ENCODE measurements at places on chromosomes 2 and 18.

DNA sequence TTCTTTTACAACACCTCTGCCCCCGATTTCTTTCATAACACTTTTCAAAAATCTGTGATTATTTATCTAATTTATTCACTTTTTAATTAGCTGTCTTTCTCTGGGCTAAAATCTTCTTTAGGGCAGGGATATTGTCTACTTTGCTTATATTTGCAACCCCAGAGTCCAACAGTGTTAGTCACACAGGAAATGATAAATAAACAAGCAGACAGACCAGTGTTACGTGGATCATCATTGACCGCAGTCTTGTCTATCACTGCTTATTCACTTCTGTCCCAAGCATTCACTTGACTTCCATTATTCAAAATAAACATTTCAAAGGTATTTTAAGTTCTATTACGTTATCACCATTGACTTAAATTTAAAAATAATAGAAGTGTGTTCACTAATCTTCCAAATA, 237.6 kb upstream of the UBE2E3 start:
- no peak for DNase-seq

GRCh38 chr2:182971820-182972547, 66.3 kb downstream of the NCKAP1 start:
- no peak for DNase-seq

DNA sequence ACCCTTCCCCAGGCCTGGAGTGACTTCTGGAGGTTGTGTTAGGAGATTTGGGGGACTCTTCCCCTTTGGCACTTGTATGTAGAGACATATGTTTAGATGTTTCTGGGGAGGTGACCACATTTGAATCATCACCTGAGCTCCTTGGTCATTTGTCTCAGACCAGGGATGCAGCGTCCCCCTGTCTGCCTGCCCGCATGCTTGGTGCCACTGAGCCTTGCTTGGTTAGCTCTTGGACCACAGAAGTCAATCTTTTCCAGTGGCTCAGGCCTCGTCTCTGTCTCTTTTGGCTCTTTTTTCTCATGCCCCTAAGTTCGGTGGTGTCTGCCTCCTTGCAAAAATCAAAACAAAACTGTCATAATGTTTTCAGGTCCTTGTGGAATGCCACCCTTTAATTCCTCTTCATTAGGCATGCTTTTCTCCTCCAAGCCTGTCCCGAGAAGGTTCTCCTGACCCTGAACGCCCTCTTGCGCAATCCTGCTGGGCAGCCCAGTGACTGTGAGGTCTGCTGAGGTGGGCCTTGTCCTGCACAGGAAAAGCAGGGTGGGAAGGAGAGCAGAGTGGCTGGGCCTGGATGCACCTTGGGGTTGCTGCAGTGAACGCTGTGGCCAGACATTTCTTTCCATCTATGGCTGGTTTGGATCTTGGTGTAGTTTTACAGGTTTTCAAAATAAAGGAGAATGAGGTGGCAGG, 24.9 kb downstream of the GLI2 start:
- no peak for DNase-seq

- DNase-seq = no peak
These were observed 154.2 kb downstream of the ATP9B start for GRCh38 chr18:79223431-79223830.

GRCh38 chr2:166163775-166164174, 36.0 kb upstream of the SCN1A start:
- no peak for DNase-seq

DNA sequence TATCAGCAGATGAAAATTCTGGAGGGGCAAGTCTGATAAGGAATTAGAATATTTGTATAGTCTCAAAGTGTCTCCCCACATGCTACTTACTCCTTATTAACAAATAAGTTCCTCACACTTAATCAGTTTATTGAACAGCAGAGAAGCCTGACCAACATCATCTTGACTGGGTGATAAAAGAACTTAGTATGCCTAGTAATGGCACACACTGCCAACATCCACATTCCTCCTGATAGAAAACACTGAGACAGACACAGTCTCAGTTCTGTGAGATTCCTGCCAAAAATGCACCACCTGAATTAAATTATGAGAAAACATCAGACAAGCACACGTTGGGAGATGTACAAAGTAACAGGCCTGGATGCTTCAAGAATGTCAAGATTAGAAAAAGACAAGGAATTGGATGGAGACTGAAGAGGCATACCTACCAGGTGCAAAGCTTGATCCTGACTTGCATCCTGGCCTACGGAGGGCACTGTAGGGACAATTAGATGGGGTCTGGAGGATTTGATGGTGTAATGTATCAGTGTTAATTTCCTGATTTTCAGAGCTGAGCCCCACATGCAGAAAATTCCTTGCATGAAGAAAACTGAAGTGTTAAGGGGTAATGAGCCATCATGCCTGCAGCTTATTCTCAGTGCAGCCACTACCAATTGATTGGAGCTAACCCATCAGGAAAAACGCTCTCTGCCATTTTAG, 200.4 kb upstream of the SH3BP4 start:
- no peak for DNase-seq

DNA sequence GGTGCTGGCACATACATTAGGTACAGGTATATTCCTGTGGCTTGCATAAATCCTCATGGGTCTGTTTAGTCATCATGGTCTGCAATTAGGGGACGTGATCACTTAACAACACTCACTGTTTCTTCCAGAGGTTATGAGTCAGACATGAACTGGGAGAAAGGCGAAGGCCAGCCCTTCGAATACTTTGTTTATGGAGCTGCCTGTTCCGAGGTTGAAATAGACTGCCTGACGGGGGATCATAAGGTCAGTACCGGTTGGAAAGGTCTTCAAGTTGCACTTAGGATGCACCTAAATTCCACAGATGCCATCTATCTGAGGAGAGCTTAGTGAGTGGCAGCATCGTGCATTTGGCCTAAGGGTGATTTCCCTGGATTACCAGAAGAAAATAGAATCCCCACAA, 76.9 kb downstream of the AOX1 start:
- DNase-seq = no peak

All from globus pallidus (tissue), 1 donor.